NCI-H460 (cell line): ENCODE measurements at places on chromosomes 6 and 20. TPM values are rescaled to one million over a fixed set of nuclear protein-coding genes. Genes with fewer than 3 reads are reported as not detected.

The SEMG1 gene
- total RNA-seq = not detected in 2 replicates

The TRIM40 gene
- total RNA-seq = not detected in 2 replicates

GRCh38 chr6:4608361-4609115, 167.7 kb upstream of the CDYL start:
- no peak for DNase-seq

DNA sequence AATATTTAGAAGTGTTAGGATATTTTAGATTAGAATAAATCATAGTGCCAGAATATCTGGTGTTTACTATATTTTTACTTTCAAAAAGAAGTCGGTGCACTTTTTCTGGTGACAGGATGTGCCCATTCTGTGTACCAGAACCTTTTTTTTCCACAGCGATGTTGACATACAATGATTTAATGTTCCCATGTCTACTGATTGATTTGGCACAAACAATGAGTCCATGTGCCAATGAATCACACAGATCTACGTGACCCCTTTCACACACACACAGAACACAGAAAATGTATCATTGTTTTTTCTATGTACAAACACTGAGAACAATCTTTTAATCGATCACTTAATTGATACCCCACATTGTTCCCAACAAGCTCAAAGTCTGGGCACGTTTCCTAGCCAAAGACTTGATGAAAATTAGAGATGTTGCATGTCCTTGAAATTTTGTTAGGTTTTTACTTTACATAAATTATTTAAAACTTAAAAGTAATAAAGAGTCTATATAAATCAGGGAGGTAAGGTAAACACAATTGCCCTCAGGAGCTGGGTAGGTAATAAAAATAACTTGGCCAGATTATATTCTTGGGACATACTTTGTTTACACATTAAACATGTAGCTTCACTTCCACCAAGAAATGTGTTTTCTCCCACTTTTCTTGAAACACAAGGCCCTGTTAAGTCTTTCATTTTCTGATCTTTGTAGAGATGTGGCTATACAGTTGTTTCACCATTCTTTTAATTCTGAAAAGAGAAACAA, 36.4 kb upstream of the SOX4 start:
- DNase-seq = no peak
